ENCODE measurements at places on chromosomes 1 and 21.

GRCh38 chr1:203072002-203072602 lies 13.7 kb downstream of the MYOG start:
- no peak for DNase-seq

GRCh38 chr1:41838266-41838665 lies 80.5 kb downstream of the HIVEP3 start:
- no peak for DNase-seq

GRCh38 chr1:29632806-29633615 lies 396.7 kb downstream of the PTPRU start:
- no peak for DNase-seq

- DNase-seq, result no peak
Measured at GRCh38 chr1:19534281-19534680, 48.9 kb upstream of the CAPZB start.

- DNase-seq, result no peak
Measured at GRCh38 chr1:203289281-203289981, 15.9 kb upstream of the BTG2 start.

GRCh38 chr1:102032534-102032933 lies 35.8 kb upstream of the OLFM3 start:
- DNase-seq, result no peak

- no peak for DNase-seq
Measured at GRCh38 chr1:171346881-171347280, 32.9 kb downstream of the FMO4 start.

DNA sequence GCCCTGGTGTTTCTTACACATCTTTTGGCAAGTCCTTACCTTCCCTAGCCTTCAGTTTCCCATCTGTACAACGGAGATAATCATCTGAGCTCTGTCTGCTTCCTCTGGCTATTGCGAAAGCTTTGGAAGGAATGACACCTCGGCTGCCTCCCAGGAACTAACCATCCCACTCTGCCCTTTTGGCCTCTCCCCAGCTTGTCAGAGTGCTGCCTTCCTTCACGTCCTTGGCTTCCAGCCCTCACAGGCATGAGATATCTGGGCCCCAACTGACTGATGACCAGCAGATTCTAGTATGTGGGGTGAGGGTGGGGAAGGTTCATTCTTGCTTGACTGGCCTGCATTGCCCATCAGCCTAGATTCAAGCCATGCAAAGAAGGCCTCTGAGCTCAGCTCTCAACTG lies 253.1 kb upstream of the FGGY start:
- no peak for DNase-seq

DNA sequence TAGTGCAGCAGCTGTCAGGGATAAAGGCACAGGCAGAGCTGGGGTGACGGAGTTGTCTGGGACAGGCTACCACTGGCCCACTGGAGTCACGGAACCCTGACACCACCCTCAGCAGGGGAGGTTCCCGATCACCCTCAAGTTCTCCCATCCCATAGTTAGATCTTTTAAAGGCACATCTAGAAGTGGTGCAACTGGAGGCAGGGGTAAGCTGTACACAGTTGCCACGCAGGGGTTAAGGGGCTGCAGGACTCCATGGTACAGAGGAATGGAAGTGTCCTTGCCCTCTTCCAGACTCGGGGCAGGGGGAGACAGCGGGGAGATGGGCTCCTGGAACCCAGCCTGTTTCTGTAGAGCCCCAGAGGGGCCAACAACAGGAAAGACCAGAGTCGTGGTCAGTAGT lies 13.3 kb downstream of the CC2D1B start:
- no peak for DNase-seq

GRCh38 chr1:44281962-44282703 lies 68.9 kb downstream of the DMAP1 start:
- no peak for DNase-seq

DNA sequence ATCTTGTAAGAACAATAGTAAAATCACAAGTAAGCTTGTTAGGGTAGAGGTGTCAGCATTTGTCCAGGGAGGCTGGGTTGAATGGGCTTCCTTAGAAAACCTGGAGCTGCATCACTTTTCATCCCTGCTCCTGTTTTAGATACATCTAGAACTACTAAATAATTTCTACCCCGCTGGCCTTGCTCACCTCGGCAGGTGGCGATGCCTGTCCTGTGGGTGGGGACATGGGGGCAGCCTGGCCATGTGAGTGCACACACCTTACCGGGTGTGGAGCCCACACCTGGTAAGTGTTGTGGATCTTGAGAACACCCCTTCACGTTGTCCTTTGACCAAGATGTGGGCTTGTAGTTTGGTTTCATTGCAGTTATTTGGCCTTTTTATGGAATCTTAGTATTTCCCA lies 29.7 kb downstream of the URB2 start:
- DNase-seq, result no peak

GRCh38 chr1:31344503-31344902 lies 28.4 kb downstream of the FABP3 start:
- no peak for DNase-seq

DNA sequence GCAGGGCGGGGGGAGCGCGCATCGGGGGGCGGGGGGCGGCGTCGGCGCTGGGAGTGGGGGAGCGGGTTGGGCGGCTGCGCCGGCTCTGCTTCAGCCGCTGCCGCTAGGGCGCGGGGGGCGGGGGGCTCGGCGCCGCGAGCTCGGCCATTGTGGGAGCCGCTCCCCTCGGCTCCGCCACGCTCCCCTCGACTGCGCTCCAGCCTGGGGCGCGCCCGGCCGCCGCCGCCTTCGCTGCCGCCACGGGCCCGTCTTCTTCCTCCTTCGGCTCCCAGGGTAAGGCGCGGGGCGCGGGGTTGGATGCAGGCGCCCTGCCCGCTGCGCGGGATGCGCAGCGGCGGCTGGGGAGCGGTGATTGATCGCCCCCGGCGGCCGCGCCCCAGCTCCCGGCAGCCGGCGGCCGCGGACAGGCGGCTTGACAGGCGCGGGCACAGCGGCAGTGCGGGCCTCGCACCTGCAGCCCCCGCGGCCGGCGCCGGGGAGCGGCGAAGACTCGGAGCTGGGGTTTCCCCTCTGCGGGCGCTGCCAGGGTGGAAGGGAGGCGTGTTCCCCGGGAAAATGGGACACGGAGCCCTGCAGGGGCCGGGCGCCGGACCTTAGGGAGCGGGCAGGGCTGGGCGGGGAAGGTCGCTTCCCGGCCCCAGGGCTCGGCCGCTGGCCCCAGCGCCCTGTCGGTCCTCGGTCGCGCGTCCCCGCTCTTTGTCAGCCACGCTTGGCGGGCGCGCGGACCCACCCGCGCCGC lies 55.3 kb downstream of the NDUFS5 start:
- DNase-seq, result peak; percentile 98

- DNase-seq, result no peak
Measured at GRCh38 chr1:165772739-165773138, 4.1 kb upstream of the TMCO1 start.

- no peak for DNase-seq
Measured at GRCh38 chr21:32203877-32204480, 74.9 kb downstream of the MIS18A start.

DNA sequence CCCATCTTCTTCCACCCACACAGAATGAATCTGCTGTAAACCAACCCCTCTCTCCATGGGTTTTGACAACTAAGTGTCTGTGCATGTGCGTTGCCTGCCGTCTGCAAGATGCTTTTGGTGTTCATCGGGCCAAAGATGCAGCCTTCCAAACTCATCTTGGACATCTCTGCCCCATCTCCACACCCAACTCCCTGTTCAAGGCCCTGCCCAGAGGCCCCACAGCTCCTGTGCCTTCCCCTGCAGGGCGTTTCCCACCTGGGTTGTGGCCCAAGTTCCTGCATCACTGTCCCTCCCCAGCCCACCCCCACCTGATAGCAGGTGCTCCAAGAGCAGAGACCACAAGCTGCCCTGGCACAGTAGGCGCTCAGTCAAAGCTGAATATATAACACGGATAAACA lies 103.2 kb downstream of the BCAR3 start:
- DNase-seq, result no peak

- no peak for DNase-seq
Measured at GRCh38 chr1:31957701-31958674, 19.8 kb upstream of the PTP4A2 start.

- no peak for DNase-seq
Measured at GRCh38 chr1:166876540-166876838, 425 bp upstream of the TADA1 start.

GRCh38 chr1:199287647-199288046 lies 648.8 kb downstream of the PTPRC start:
- DNase-seq, result no peak

DNA sequence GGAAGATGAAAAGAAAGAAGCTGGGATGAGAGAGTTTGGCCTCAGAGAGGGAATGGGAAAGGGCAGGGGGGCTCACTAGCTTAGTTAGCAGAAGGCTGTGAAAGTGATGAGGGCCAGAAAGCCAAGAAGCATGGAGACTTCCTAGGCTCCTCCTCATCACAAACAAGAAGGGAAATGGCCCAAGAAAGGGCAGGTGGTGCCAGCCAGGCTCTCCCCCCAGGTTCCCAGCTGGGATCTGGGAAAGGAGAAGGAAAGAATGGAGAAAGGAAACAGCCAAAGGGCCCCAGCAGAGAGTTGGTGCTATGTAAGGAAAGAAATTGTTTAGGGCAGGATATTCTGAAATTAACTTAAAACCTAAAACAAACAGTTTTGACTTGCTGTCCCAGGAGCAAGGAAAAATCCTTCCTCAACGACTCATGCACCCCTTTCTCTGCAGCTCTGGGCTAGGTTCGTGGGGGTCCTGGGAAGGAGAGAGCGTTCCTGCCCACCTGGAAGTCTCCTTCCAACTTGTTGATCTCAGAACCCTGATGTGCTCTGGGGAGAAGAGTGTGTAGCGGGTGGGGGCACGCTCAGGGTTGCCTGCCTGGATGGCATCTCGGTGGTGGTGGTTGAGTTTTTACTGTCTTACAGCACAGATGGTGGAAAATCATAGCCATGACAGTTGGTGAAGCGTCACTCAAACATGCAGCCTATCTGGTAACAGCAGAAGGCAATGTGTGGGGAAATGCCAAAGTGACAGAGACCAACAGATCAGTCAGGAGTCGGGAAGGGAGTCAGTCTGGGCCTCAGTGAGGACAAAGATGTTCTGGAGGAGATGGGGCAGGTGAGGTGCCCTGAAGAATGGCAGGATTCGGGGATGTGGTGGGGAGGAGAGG lies 147.3 kb downstream of the CLIC6 start:
- DNase-seq, result no peak

DNA sequence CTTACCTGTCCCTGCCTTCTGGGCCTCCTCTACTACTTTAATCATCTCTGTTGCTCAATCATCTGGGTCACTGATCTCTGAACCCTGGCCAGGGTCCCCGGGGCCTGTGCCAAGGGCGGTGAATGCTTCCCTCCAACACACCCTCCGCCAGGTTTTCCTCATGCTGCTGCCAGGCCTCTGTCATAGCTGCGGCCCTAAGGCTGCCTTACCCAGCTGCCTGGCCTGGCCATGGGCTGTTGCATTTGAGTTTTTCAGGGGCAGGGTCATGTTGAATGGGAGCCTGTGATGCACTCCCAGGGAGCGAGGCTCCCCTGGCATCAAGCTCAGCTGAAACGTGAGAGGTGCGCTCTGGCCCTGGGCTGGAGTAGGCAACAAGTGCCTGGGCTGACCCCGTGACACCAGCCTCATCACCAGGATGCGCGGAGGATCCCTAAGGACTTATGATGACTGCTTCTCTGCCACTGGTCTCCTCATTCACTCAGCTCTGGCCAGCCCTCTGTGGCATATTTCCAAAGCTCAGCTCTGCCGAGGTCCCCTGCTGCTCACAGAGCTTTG lies 7.6 kb downstream of the EDN2 start:
- DNase-seq, result peak; percentile 65

GRCh38 chr1:91608876-91609275 lies 108.2 kb downstream of the CDC7 start:
- no peak for DNase-seq

- no peak for DNase-seq
Measured at GRCh38 chr1:59730759-59731478, 83.8 kb upstream of the HOOK1 start.

GRCh38 chr1:228036701-228037231 lies 30.0 kb downstream of the WNT3A start:
- DNase-seq, result no peak

DNA sequence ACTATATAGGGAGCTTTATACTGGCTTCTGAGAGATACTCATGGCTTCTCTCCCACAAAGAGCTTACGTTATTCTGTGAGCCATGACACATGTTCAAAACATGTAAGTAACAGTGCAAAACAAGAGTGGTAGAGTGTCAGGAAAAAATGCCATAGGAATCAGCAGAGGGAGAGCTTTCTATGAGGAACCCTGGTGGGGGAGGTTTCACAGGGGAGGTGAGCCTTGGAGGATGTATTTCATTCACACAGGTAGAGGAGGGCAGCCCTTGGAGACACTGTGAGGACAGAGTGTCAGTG lies 72.7 kb upstream of the LYST start:
- no peak for DNase-seq

- peak; percentile 16 for DNase-seq
Measured at GRCh38 chr1:187261637-187262036, 432.9 kb downstream of the PLA2G4A start.

All from NCI-H2107 (cell line).